ENCODE measurements at places on chromosomes 4 and X. TPM values are rescaled to one million over a fixed set of nuclear protein-coding genes. Genes with fewer than 3 reads are reported as not detected.

FHDC1 gene
- total RNA-seq = 0.90 TPM

GAGE2A gene
- total RNA-seq = not detected

MED28 gene
- total RNA-seq = 98.0 TPM

ANXA3 gene
- 30.4 TPM for total RNA-seq

AFP gene
- total RNA-seq = not detected

MAGEA2 gene
- total RNA-seq = 3.5 TPM

UPF3B gene
- 11.8 TPM for total RNA-seq

PPP4R3C gene
- total RNA-seq = not detected

USP46 gene
- total RNA-seq = 32.4 TPM

FRMD7 gene
- total RNA-seq = not detected

ERVMER34-1 gene
- 0.44 TPM for total RNA-seq

F8A3 gene
- total RNA-seq = 0.31 TPM

SPANXB1 gene
- not detected for total RNA-seq

CTAG1B gene
- total RNA-seq = not detected

CTAG1A gene
- not detected for total RNA-seq

SLC7A11 gene
- total RNA-seq = 5.1 TPM

CCSER1 gene
- 3.0 TPM for total RNA-seq

CT45A10 gene
- total RNA-seq = not detected

GASK1B gene
- total RNA-seq = 63.8 TPM

TBC1D8B gene
- total RNA-seq = 3.6 TPM

MAOB gene
- total RNA-seq = 0.10 TPM

UGT2A1 gene
- total RNA-seq = not detected

UCHL1 gene
- 397 TPM for total RNA-seq

PRR32 gene
- total RNA-seq = not detected

KIAA1210 gene
- total RNA-seq = not detected

CSN1S1 gene
- not detected for total RNA-seq

TRIM75 gene
- not detected for total RNA-seq

NUDT10 gene
- 4.1 TPM for total RNA-seq

SYTL4 gene
- total RNA-seq = 3.9 TPM

TREX2 gene
- total RNA-seq = 1.5 TPM

RBM46 gene
- total RNA-seq = not detected

KIT gene
- total RNA-seq = 49.1 TPM

MBNL3 gene
- total RNA-seq = 10.4 TPM

AP1S2 gene
- total RNA-seq = 66.1 TPM

CDKL2 gene
- total RNA-seq = 0.82 TPM

HS3ST1 gene
- 0.44 TPM for total RNA-seq

NDST4 gene
- total RNA-seq = not detected

GPR119 gene
- total RNA-seq = not detected

TMEM271 gene
- total RNA-seq = not detected

Data from endothelial cell (in vitro differentiated cells).